Activated naive CD4-positive, alpha-beta T cell treated with anti-CD3 and anti-CD28 coated beads for 36 hours (primary cell): ENCODE measurements at places on chromosomes 5 and 9.

- no peak for DNase-seq
Observed at GRCh38 chr9:111986035-111986556, 89.5 kb downstream of the UGCG start.

- DNase-seq, result no peak
Observed at GRCh38 chr9:643966-644365, 197.5 kb upstream of the DMRT1 start.

GRCh38 chr9:7523426-7524043, 276.0 kb downstream of the DMAC1 start:
- no peak for DNase-seq

DNA sequence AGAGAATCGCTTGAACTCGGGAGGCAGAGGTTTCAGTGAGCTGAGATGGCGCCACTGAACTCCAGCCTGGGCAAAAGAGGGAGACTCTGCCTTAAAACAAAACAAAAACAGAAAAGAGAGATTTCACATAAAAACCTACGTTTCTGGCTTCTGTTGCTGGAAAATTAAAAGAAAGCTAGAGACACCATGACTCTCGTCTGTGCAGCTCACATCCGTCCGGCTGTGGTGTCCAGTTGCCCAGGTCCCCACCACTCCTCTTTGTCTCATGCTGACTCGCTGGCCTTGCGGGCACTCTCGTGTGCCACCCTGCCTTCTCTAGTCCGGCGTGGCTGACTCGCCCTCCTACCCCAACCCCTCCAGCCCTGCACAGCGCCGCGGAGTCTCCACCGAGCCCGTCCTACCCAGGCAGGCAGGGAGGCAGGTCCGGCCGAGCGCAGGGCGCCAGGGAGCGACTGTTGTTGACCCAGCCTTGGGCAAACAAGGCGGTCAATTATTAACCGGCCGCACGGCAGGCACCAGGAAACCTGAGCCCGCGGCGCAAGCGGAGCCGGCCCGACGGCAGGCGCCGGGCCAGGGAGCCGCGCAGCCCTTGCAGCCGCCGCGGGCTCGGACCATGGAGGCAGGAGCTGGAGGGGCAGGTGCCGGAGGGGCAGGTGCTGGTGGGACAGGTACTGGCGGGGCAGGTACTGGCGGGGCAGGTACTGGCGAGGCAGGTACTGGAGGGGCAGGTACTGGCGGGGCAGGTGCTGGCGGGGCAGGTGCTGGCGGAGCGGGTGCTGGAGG, at the start of gene PRRT1B:
PRRT1B (plus strand) TSS at position 521 of the 783 bp plus-strand sequence; CDS start at position 614, 93 bp downstream.
- DNase-seq, result no peak

- no peak for DNase-seq
Observed at GRCh38 chr9:87451149-87451548, 46.5 kb upstream of the DAPK1 start.

DNA sequence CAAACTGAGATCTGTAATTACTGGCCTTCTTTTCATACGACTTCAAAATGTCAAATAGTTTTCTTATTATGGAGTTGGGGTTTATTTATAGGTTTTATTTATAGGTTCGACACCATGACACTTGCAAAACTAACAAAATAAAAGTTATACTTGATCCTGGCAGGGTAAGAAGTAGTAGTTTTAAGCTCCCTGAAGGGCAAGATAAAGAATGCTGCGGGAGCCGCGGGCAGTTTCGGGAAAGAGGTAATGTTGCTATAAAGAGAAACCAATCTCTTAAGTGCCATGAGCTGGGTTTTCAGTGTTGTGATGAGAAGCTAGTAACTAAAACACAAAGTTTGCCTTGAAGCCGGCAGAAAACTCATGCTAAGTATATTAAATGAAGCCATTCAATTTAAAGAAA, 24.8 kb downstream of the PTPN3 start:
- no peak for DNase-seq

GRCh38 chr5:118832974-118833373, 155.4 kb downstream of the DTWD2 start:
- no peak for DNase-seq

GRCh38 chr9:134377976-134378375, 51.7 kb downstream of the RXRA start:
- DNase-seq, result no peak

- DNase-seq, result no peak
Observed at GRCh38 chr5:131550606-131551005, 84.4 kb downstream of the RAPGEF6 start.

DNA sequence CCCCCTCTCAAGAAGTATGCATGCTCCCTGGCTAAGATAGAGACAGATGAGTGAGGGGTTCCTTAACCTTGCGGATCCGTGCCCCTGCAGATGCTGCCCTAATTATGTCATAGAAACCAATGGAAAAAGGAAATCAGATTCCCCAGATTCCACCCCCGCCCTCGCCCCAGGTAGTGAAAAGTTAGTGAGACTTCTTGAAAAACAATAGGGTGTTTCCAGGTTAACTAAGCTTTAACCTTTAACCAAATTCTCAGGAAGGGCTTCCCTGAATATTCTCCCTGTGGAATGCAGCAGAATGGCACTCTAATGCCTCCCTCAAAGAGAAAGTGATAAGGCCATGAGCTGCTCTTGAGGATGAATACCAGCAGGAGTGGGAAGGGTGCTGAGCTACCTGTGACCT, 116.0 kb upstream of the RANBP3L start:
- DNase-seq, result no peak

- DNase-seq, result no peak
Observed at GRCh38 chr9:127058011-127058644, 64.3 kb downstream of the ANGPTL2 start.

- no peak for DNase-seq
Observed at GRCh38 chr9:88018101-88018500, 43.8 kb upstream of the CDK20 start.

DNA sequence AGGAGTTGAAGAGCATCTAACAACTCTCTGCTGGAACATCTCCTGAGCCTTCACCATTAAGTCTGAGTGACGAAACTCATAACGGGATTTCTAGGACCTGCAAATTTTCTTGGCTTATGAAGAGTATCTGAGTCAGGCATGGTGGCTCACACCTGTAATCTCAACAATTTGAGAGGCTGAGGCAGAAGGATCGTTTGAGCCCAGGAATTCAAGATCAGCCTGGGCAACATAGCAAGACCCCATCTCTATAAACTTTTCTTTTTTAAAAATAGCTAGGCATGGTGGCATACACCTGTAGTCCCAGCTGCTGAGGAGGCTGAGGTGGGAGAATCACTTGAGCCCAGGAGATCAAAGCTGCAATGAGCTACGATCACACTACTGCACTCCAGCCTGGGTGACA, 48.8 kb downstream of the EPB41L4B start:
- DNase-seq, result no peak

DNA sequence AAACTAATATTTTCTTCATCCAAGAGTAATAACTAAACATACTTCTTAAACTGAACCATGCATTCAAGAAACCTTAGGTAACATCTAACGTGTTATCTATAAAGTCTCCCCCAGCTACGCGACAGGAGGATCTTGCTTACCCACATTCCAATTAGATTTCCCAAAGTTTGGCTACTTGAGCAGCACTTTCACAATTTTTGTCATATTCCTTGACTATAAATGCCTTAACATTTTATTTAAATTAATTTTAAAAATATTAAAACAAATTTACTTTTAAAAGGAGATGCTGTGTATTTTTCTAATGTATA, 25.3 kb upstream of the IFNE start:
- no peak for DNase-seq

DNA sequence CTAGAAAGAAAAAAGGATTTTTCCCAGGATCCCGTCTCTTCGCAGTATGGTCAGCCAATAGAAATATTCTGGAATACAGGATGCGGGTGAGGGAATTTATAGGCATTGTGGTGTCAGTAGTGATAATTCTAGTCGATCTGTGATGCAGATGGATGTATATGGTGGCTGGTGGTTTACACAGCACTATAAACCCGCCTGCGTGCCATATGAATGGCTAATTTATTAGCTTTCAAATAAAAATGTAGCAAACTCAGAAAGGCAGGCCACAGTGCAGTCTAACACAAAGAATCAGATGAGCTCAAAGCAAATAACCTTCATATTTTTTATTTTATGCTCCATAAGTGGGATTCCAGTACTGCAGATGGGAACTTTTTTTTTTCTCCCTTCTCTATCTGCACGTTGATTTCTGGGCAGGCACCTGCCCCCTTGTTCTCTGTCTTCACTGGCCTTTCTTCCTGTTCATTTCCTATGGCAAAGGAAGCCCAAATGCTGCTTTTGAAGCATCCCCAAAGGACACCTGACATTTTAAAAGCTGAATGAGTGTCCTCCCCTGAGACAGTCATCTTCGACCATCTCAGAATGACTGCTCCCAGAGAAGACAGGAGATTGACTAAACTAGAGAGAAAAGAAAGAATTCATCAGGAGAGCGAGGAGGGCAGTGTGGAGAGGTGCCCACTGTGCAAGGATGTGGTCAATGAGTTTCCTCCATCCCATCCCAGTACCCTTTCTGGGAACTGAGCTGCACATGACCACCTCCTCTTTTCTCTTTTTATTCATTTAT, 52.1 kb downstream of the SEMA6A start:
- no peak for DNase-seq

GRCh38 chr5:123154886-123155445, 65.9 kb downstream of the PRDM6 start:
- DNase-seq, result no peak

- no peak for DNase-seq
Observed at GRCh38 chr5:22044229-22044628, 808.9 kb downstream of the CDH12 start.

GRCh38 chr9:73565833-73566465, 414.3 kb downstream of the ANXA1 start:
- peak; percentile 5 for DNase-seq

DNA sequence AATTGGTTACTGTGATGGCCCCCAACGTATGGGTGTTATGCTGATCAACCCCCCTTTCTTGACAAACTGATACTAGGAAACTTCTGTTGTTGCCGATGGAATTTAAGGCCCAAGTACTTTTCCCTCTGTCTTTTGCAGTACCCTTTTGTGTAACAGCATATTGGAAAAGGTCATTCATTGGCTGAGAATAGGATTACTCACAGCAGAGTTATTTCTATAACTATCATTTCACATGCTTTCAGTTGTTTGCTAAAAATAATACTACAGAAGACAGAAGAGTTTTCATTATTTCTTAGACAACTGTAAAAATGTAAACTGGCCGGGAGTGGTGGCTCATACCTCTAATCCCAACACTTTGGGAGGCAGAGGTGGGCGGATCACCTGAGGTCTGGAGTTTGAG, 329.5 kb downstream of the KIAA0825 start:
- DNase-seq, result no peak

- DNase-seq, result no peak
Observed at GRCh38 chr5:179267671-179268083, 77.6 kb downstream of the ADAMTS2 start.

DNA sequence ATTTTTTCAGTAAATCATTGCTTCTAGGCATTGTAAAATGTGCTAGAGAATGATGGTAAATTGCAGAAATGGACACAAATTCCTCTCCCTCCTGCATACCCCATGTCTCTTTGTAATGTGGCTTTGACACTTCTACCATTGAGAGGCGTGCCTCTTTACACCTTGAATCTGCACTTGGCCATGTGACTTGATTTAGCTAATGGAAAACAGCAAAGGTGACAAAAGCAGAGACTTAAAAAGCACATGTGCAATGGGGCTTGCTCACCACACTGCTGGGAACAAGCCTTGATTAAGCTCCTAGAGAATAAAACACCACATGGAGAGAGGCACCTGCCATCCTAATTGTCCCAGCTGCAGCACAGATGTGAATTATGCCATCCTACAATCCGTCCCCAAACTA, 69.9 kb upstream of the NAA35 start:
- DNase-seq, result no peak

DNA sequence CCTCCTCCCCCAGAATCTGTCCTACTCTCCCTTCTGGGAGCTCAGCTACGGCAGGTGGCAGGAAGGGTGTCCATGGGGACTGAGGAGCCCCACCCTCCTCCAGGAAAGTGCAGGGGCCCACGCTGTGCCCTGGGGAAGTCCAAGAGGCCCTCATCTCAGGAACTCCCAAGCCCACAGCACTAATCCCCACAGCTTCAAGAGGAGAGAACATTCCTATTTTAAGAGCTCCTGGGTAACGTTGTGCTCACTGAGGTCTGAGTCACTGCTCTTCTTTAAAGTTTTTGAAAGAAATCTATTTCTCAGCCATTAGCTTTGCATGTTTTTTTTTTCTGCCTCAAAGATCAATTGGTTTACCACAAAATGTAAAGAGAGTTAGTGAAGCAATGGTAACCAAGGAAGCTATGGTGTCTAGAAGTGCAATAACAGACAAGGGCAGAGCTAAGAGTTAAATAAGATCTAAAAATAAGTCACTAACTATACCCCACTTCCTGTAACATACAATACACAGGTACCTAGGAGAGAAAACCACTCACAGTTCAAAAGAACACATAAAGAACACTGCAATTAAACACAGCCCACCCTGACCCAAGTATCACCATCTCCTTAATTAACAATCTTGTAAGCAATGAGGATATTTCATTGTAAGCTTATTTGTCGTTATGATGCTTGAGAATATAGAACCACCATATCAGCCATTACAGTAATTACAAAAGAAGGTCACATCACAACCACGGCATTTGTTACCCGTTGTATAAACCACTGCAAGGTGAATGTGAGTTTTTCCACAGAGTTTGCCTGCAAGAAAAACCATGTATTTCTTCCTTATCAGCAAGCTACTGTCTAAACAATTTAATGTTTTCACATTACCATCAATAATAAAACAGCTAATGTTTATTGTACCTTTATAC, 382.3 kb upstream of the SLC30A5 start:
- peak; percentile 15 for DNase-seq

DNA sequence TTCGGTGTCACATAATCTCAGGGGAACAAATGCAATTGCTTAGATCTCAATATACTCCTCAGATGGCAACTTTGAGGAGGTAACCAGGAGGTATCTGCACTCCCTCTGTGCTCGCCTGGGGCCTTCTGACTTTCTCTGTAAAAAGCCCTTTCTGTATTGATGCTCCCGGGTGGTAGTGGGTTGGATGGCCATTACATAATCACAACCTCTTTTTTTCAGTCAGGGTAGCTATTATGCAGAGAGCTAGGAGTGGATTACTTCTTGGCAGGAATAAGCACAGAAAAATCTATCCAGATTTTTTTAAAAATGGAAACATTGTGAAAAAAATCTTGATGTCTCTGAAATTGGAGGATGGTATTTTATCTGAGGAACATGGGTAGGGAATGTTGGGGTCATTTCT, 116.6 kb downstream of the SH3GL2 start:
- DNase-seq, result no peak

- no peak for DNase-seq
Observed at GRCh38 chr5:135501965-135502364, 33.8 kb downstream of the NEUROG1 start.

- DNase-seq, result no peak
Observed at GRCh38 chr9:134871697-134872340, 8.8 kb upstream of the FCN2 start.

GRCh38 chr9:110101531-110102161, 106.3 kb downstream of the C9orf152 start:
- no peak for DNase-seq

DNA sequence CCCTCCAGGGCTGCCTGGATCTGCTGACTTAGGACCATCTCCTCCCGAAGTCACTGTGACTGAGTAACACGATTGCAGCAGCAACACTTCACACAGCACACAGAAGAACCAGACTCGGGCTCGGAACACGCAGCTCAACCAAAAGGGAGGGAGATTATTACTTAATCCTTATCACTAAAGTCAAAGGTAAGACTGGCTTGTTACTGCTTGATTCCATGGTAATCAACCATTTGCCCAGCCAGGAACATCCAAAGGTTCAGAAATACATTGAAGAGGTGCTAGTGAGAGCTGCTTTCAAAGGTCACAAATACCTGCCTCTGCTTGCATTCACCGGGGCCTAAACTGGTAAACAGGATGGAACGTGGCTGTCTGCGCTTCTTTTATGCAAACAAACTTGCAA, 7.7 kb downstream of the FBP1 start:
- no peak for DNase-seq
